ENCODE measurements at places on chromosomes 6 and 20. TPM values are rescaled to one million over a fixed set of nuclear protein-coding genes. Genes with fewer than 3 reads are reported as not detected.

The ENPP4 gene
- 2.9 TPM for total RNA-seq

The RNF5 gene
- total RNA-seq = 30.0 TPM

The LAMA5 gene
- total RNA-seq = 0.72 TPM

The OOEP gene
- not detected for total RNA-seq

The PGC gene
- not detected for total RNA-seq

The LY6G5C gene
- 4.6 TPM for total RNA-seq

The MAN1A1 gene
- 14.2 TPM for total RNA-seq

The SPEF1 gene
- total RNA-seq = 0.18 TPM

The POPDC3 gene
- total RNA-seq = not detected

The CRIP3 gene
- 2.1 TPM for total RNA-seq

The SLC25A27 gene
- total RNA-seq = 1.6 TPM

The TMEM244 gene
- total RNA-seq = not detected

The LST1 gene
- 30.6 TPM for total RNA-seq

The CD40 gene
- 0.68 TPM for total RNA-seq

The OR2B6 gene
- 0.50 TPM for total RNA-seq

The MEP1A gene
- total RNA-seq = not detected

The CCDC167 gene
- total RNA-seq = 29.6 TPM

The GPR6 gene
- total RNA-seq = not detected

The SIRPG gene
- total RNA-seq = 45.3 TPM

The CRISP3 gene
- total RNA-seq = not detected

The DEFB129 gene
- total RNA-seq = not detected

The SLC17A2 gene
- not detected for total RNA-seq

The MAVS gene
- total RNA-seq = 20.1 TPM

The SUN5 gene
- not detected for total RNA-seq

Measured in T-helper 17 cell (primary cell).